ENCODE measurements at places on chromosomes 2 and 18. TPM values are rescaled to one million over a fixed set of nuclear protein-coding genes. Genes with fewer than 3 reads are reported as not detected.

DNA sequence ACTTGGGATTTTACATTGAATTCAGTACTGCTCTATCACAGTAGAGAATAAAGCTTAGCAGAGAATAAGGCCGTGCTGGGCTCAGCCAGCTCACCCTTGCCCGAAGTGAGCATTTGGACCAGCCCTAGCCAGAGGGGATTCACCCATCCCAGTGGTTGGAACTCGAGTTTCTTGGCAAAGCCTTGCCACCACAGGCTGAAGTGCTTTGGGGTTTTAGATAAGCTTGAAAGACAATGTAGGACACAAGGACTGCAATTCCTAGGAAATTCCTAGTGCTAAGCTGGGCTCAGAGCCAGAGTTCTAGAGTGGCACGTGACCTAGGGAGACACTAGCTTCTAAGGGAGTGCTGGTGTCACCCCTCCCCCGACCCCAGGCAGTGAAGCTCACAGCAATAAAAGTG lies 28.0 kb downstream of the SERPINB11 start:
- DNase-seq = no peak

MYCN gene
- 0.23 TPM for total RNA-seq

- DNase-seq = peak; percentile 52
These were observed 211.9 kb downstream of the AGPS start for GRCh38 chr2:177604271-177605065.

- no peak for DNase-seq
These were observed 777.2 kb upstream of the TMEFF2 start for GRCh38 chr2:192971981-192972380.

DNA sequence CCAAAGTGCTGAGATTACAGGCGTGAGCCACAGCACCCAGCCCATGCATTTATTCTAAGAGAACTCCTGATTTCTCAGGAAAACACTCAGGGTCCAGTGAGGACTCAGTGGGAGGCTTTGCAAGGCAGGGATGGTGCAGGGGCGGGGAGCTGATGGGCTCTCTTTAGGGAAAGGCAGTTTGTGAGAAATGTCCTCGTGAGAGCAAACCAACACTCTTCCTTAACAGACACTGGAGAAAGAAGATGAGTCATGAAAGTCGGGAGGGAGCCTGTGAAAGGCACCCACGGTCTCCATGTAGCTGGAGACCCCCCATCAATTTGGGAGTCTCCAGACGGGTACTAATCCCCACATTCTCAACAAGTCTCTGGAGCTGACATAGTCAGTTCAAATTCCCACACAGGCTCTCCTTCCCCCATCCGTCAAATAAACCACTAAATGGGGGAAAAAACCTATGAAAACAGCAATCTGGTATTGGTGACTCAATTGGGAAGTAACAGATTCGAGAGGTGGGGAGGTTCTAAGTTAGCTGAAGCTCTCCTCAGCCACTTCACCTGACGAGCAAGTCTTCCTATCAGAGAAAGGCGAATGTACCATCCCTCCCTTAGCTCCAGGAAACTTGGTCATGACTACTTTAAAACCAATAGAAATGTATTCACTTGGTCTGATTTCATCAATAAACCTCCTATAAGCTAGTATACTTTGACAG lies 11.0 kb upstream of the CREG2 start:
- DNase-seq = no peak

DNA sequence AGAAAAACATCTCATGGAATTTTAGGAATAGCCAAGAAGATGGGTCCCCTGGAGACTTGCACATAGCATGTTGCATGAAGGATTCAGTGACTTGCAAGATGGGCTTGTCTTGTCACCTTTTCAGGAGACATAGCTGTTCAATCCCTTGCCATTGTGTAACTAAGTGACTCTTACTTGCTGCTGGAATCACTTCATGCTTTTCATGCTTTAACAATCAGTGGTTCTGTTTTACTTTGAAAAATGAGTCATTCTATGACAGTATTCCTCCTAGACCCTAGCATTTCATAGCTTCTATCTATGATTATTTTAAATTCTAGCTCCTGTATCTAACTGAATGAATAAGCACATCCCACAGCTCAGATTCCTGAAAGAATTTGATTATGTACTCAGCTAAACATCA lies 2.8 kb downstream of the KYNU start:
- peak; percentile 11 for DNase-seq

LOXHD1 gene
- not detected for total RNA-seq

GRCh38 chr18:11215216-11215615 lies 65.8 kb upstream of the PIEZO2 start:
- DNase-seq = no peak

ARHGAP25 gene
- 0.51 TPM for total RNA-seq

HOXD12 gene
- not detected for total RNA-seq

DNA sequence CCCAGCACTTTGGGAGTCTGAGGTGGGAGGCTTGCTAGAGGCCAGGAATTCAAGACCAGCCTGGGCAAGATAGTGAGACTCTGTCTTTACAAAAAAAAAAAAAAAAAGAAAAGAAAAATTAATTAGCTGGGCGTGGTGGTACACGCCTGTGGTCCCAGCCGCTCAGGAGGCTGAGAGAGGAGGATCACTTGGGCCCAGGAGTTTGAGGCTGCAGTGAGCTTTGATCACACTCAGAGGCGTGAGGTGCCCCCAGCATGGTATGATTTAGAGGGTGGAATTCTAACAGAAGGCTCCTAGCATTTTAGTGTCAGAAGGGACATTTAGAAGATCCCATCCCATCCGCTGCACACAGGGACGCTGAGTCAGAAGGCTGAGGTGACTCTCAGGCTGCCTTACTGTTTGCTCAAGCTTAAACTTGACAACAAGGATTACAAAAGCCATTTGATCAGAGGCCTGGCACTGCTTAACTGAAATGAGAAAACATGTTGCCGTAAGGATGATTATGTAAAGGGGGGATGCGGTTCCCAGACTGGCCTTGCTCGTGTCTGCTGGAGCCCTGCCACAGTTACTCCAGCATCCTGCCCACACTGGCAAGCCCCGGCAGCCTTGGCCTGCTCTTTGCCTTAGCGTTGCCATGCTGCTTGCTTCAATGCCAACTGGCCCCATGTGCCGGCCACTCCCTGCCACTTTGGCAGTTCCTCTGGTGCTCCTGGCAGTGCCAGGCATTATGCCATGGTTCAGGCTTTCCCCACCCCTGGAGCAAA lies 45.6 kb upstream of the SLC1A4 start:
- peak; percentile 47 for DNase-seq
